ENCODE measurements at places on chromosomes 4 and X.

DNA sequence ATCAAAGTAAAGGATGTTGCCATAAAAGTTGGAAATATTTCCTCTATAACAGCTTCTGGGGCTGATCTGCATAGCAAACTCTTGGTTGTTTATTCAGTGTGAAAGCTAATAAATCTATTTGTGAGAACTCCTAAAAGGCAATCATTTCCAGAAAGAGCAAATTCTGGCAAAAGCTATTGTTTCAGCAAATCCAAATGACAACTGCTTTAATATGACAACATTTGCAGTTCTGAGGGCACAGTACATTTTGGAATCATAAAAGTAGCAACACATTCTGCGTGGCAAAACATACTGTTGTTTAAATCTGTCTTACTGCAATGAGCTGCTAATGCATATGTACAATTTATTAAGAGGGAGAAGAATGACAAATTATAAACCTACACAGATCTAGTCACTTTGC, 818.1 kb downstream of the FSTL5 start:
- no peak for DNase-seq

GRCh38 chr4:24274381-24274941, 309.9 kb downstream of the DHX15 start:
- no peak for DNase-seq

- DNase-seq, result no peak
Observed at GRCh38 chr4:121519236-121519838, 138.5 kb upstream of the QRFPR start.

DNA sequence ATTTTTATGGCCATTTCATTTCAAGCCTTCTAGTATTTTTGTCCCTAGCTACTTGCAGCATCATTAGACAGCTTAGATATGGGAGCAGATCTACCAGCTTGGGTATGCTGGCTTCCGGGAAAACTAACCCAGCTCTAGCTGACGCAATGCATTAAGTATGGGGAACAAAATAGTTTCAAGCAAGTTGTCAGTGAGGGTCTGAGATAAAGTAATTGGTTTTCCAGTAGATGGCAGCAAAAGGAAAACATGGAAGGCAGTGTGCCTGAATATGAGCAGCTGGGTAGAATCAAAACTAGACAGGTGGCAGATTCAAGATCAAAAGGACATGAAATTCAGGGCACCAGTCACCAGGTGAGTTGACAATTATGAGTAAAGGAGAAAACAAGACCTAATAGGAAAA, 340.9 kb upstream of the CTSO start:
- no peak for DNase-seq

DNA sequence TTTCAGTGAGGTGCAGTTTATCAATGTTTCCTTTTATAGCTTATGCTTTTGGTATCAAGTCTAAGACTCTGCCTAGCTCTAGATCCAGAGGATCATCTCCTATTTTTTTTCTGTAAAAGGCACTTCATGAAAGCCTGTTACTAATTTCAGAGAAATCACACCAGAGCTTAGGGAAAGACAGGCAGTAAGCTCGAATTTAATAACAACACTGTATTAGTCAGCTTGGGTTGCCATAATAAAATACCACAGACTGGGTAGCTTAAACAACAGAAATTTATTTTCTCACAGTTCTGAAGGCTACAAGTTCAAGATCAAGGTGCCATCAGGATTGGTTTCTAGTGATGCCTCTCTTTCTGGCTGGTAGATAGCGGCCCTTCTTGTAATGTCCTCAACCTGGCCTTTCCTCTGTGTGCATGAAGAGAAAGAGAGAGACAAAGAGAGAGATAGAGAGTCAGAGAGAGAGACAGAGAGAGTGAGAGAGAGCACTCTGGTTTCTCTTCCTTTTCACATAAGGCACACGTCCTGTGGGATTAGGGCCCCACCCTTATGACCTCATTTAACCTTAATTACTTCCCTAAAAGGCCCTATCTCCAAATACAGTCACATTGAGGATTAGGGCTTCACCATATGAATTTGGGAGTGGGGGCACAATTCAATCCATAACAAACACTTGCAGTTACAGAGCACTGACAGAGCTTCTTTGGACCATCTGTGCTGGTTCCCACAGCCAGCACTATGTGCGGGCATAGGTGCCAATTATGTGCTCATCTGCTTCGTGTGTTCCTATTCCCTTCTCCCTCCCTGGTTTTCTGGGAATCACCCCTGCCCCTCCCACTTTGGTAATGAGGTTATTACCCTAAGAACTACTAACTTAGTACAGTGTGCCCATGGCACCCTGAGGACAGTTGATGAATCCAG, 114.8 kb upstream of the MED14 start:
- DNase-seq, result no peak

GRCh38 chr4:69156913-69157312, 57.6 kb downstream of the UGT2B11 start:
- DNase-seq, result no peak

GRCh38 chr4:15963001-15963451, at the start of gene FGFBP2:
TSS of gene FGFBP2 (minus strand) at chr4:15963175. CDS start at chr4:15963129, 46 bp downstream.
- DNase-seq, result no peak

- DNase-seq, result no peak
Observed at GRCh38 chr4:113958766-113959538, 20.5 kb downstream of the ARSJ start.

DNA sequence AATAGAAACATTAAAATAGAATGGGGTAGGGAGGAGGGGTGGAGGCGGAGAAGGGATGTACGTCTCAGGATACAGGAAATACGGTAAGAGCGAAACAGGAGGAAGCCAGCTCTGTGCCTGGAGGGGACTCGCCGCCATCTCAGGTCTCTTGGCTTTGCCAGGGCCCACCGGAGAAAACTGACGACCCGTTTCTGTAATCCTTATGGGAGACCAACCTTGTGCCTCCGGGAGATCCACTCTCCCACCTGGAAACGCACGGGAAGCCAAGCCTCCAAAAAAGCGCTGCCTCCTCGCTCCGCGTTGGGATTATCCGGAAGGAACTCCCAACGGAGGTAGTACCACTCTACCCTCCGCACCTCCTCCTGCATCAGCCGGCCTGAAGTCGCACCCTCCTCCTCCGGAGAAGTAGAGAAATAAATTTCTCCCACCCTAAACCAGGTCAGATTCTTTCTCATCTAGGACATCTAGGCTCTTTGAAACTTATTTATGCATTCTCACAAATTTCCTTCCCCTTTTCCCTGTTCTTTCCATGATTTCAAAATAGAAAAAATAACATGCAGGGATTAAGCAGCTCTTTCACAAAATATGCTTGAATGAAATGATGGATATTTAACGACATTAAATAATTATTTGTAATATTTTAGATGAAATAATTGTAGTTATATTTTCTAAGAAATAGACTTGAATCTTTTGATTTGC, at the start of gene NBDY:
Gene NBDY, plus strand, starts transcription at position 92 of the 699 bp plus-strand sequence. Its CDS starts 111 bp downstream, at position 203.
- peak; percentile 62 for DNase-seq

DNA sequence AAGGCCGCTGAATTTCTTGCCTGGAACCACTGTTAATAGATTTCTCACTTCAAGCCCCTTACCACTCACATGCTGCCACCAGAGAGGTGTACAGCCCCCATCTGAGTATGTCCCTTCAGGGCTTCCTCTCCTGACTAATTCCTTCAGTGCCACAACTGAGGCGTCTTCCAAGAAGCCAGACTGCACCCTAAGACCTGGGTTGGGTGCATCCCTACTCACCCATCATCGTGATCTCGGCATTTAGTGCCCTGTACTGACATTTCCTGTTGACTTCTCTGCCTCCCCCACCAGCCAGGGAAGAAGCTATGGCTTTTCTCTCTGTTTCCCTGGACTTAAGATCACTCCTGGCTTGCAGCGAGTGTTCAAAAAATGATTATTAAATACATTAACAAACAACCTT, 40.4 kb upstream of the MAP3K15 start:
- no peak for DNase-seq

- no peak for DNase-seq
Observed at GRCh38 chr4:130814896-130815295, 1718.9 kb downstream of the C4orf33 start.

DNA sequence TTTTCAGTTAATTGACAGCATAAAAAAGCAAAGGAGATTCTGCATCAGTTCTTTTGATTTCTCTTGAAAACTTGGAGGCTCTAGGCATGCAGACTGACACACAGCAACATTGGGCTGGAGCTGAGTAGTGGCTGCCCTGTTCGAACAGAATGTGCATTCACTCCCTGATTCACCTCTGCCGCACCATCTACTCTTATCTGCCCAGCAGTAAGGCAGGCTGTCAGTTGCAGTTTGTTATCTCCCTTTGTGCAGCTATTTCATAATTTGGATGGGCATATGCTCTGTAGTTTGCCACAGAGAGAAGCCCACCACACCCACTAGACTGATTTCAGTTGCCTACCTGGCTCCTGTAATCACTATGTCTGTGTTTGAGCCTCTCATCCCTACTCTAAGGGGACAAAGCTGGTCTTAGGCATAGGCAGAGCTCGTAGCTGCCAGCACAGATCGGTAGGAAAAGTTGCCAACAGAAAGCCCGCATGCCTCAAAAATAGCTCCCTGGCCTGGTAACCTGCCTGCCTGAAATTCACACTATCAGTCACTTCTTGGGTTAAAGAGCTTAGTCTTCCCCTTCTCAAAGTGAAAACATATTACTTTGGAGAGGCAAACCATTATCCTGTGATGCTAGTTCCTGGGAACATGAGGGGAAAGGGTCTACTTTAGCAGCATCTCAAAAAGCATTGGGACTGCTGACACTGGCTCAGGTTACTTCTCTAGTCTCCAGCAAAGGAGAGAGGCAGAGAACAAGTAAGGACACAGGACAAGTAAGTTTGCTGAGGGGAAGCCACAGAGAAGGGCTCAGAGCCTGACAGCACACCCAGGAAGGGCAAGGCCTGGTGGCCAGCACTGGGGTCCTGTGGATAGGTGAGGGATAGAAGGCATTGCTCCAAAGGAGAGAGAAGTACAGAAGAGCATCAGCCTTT, 75.9 kb upstream of the TMEM164 start:
- no peak for DNase-seq

GRCh38 chr4:5757536-5757935, 46.5 kb downstream of the EVC start:
- no peak for DNase-seq

DNA sequence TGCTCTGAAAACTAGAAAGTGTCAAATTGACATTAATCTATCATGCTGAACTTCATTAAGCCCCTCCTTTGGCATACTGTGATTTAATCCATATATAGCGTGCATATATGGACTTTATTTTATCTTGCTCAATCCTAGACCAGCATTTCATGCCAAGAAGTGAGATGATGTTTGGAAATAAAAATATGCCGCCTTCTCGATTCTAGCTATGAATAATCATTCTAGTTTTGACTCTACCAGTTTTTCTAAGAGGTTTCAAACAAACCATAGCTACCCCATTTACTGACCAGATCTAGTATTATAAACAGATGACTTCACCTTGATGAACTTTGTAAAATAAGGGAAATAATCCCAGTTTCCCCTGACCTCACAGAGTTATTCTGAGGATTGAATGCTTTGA, 95.0 kb downstream of the ARX start:
- DNase-seq, result no peak

DNA sequence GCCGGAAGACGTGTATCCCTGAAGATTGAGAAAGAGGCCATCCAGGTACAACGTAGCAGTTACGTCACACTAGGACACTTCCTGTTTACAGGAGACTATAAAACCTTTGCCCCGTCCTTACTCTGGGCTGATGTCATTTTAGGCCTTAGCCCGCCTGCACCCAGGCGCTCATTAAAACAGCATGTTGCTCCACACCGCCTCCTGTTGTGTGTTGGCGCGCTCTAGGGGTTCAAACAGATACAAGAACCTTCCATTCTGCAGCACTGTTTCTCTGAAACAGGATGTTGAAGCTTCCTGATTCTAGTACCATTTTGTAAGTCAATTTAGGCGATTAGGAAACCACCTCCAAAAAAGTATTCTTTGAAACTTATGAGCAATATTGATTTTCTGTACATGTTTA, 722.1 kb downstream of the PCDH7 start:
- no peak for DNase-seq

- peak; percentile 15 for DNase-seq
Observed at GRCh38 chrX:17967888-17968287, 106.8 kb upstream of the RAI2 start.

GRCh38 chr4:138537731-138538490, 295.8 kb upstream of the SLC7A11 start:
- DNase-seq, result no peak
